IgD-negative memory B cell (primary cell): ENCODE measurements at places on chromosomes 3 and 15. TPM values are rescaled to one million over a fixed set of nuclear protein-coding genes. Genes with fewer than 3 reads are reported as not detected.

KY gene
- polyA plus RNA-seq: not detected

IQCH gene
- polyA plus RNA-seq: 0.13 TPM

REC114 gene
- not detected for polyA plus RNA-seq

NDN gene
- not detected for polyA plus RNA-seq

ROPN1 gene
- not detected for polyA plus RNA-seq

CLDN16 gene
- polyA plus RNA-seq: not detected

KNL1 gene
- 1.1 TPM for polyA plus RNA-seq

EXD1 gene
- polyA plus RNA-seq: not detected

THAP10 gene
- polyA plus RNA-seq: 0.68 TPM

LRTM1 gene
- polyA plus RNA-seq: not detected

RHCG gene
- not detected for polyA plus RNA-seq

TRH gene
- not detected for polyA plus RNA-seq

PTPN23 gene
- polyA plus RNA-seq: 5.0 TPM

WDR72 gene
- 0.04 TPM for polyA plus RNA-seq

VWA5B2 gene
- 0.20 TPM for polyA plus RNA-seq

HIGD2B gene
- not detected for polyA plus RNA-seq

CLDN18 gene
- not detected for polyA plus RNA-seq

RYK gene
- polyA plus RNA-seq: 3.8 TPM

SSUH2 gene
- polyA plus RNA-seq: not detected

SPINK8 gene
- not detected for polyA plus RNA-seq

LXN gene
- polyA plus RNA-seq: 9.0 TPM

ARPIN gene
- polyA plus RNA-seq: not detected

CHDH gene
- polyA plus RNA-seq: 0.45 TPM

FETUB gene
- not detected for polyA plus RNA-seq
